Smooth muscle cell of the coronary artery (primary cell): ENCODE measurements at places on chromosomes 11 and 22. TPM values are rescaled to one million over a fixed set of nuclear protein-coding genes. Genes with fewer than 3 reads are reported as not detected.

Gene MDK
- total RNA-seq = 6.9 and 60.1 TPM in 2 replicates

Gene PANX3
- total RNA-seq = not detected in 2 replicates

Gene OR10AG1
- total RNA-seq = not detected in 2 replicates

Gene ACTN3
- total RNA-seq = under 0.01 and 0.12 TPM in 2 replicates

Gene TMEM151A
- 0.08 and 0.23 TPM in 2 replicates for total RNA-seq

Gene OR2AG1
- total RNA-seq = not detected in 2 replicates

Gene FGF4
- not detected in 2 replicates for total RNA-seq

Gene SLC35C1
- 6.2 TPM in 2 replicates for total RNA-seq

Gene CCDC34
- total RNA-seq = 3.1 and 4.4 TPM in 2 replicates
